Hematopoietic multipotent progenitor cell treated with erythropoietin and hydrocortisone succinate and interleukin-3 and kit ligand, for 6 days (in vitro differentiated cells): ENCODE measurements at places on chromosomes 1 and 21.

DNA sequence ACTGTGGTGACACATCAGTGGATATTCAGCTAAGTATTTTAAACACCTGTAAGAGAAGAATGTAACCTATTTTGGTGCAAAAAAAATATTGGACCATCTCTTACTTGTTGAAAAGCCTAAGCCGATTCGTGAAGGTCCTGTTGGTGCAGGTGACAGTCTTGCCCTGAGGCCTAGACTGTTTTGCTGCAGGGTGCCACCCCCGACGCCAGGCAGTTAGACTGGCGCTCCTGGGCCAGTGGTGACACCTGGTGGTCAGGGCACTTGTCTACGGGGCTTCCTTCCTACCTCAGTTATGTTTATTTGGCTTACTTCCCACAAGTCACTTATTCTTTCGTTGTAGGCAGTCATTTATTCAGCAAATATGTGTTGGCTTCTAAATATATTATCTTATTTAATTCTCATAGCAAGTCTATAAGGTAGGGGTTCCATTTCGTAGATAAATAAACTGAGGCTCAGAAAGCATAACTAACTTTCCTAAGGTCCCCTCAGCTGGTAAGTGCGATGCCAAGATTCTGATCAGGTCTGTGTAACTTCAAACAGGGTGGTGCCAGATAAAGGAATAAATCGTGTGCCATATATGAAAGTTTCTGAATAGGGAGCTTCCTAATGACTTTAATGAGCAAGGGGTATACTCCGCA is 1.9 kb downstream of the EEIG2 start:
- DNase-seq = peak; percentile 95

- DNase-seq = no peak
Observed at GRCh38 chr1:34831721-34832246, 27.8 kb downstream of the SMIM12 start.

DNA sequence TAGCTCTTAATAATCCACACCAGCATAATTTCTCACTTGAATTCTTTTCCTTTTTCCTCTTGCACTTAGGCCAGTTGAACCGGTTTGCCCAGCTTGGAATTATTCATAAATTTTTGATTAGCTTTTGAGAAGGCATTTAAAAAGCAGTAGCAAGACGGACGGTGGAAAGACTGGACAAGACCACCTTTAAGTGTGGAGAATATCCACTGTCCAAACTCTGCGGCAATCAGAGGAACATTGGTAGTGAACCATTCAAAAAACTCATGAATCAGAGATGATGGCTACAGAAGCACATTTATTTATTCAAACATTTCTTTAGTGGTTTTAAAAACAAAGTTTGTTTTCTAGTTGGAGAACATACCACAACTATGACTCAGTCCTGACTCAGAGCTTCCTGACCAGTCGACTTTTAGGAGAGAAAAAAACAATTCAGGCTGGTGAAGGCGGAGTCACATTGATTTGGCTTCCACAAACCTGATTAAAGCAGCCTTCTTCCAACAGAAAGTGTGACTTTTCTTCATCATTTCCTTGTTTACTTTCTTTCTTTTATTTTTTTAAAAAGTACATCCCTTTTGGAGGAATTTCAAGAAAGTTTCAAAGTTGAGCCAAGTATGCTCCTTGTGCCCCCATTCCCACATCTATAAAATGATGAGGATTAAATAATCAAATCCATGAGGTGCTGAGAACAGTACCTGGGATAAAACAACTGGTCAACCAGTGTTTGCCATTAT is 128.8 kb downstream of the ADSS2 start:
- DNase-seq = peak; percentile 68

DNA sequence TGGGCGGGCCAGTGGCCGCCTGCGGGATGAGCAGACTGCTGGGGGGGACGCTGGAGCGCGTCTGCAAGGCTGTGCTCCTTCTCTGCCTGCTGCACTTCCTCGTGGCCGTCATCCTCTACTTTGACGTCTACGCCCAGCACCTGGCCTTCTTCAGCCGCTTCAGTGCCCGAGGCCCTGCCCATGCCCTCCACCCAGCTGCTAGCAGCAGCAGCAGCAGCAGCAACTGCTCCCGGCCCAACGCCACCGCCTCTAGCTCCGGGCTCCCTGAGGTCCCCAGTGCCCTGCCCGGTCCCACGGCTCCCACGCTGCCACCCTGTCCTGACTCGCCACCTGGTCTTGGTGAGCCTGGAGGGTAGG is 2.1 kb downstream of the B4GALT2 start:
- no peak for DNase-seq

- no peak for DNase-seq
Observed at GRCh38 chr1:168467452-168467851, 76.3 kb downstream of the XCL2 start.

- DNase-seq = no peak
Observed at GRCh38 chr21:33021667-33022066, 4.1 kb upstream of the OLIG2 start.

- no peak for DNase-seq
Observed at GRCh38 chr1:209642816-209643215, 9.4 kb downstream of the LAMB3 start.
